ENCODE measurements at places on chromosomes 13 and 19.

DNA sequence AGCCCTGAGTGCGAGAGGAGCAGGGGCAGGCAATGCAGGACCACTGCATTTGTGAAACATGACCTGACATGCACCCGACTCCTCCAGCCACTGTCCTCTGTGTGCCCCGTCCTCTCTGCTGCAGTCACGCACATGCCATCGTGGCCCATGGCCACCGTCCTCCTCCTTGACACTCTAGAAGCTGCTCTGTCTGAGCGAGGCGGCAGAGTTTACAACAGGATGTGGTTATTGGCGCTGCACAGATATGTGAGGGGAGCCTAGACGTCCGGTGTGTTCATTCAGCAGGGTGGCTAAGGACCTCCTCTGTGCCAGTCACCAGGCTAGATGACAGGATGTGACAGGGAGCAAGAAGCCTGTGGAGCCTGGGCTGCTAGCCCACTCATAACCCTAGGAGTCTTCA lies 277.8 kb downstream of the FOXO1 start:
- no peak for DNase-seq

DNA sequence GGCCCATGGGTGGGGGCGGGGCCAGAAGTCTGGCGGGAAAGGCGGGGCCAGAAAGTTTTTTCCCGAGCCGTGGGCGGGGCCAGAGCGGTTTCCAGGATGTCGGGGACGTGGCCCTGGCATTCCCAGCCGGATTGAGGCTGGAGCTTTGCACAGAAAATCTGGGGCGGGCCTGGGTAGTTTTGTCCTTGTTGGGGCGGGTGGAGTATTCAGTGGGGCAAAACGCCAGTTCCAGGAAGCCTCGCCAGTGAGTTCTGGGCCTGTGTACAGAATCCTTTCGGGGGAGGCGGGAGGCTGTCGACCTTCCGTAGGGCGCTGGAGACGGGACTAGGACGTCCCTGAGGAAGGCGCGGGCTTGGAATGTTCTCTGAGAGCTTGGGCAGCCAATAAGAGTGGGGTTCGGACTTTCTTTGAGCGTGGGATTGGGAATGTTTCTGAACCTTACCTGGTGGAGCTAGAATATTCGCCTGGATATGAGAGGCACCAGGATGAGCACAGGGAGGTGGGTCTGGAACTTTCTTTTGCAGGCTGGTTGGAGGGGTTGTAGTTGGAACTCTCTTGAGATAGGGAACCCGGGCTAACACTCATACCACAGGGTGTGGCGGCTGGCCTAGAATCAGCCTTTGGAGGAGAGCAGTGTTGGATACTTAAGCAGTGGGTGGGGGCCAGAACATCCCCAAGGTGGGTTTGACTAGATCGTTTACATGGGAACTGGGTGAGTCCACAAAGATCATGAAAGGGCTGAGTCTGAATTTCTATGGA lies 1.3 kb downstream of the CCDC9 start:
- no peak for DNase-seq

DNA sequence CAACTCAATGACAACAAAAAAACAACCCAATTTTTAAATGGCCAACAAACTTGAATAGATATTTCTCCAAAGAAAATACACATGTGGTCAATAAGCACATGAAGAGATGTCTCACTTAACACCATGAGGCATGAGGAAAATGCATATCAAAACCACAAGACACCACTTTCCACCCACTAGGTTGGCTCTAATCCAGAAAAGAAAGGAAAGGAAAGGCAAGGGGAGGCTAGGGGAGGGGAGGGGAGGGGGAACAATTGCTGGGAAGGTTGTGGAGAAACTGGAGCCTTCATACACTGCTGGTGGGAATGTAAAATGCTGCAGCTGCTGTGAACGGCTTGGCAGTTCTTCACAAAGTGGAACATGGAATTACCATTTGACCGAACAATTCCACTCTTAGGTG lies 854.3 kb downstream of the UQCRFS1 start:
- DNase-seq = no peak

DNA sequence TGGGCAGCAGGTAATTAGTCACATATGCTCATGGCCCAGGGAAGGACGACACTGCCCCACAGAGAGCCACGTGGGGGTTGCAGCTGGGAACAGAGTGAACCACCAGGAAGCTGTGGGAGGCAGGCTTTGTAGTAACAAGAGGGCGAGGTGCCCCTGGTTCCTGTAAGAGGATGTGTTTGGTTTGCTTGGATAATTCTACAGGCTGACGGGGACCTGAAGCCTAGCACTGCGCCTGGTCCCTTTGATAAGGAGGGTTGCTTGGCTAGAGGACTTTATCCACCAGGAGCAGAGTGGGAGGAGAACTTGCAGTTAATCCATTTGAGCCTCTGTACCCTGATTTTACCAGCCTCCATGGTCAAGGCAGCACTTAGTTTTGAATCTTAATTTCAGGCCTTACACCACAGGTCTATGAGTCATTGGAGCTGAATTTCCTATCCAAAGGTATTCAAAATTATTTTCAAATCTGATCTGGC lies 67.4 kb upstream of the CLDN10 start:
- DNase-seq = no peak

- no peak for DNase-seq
These were observed 71.3 kb downstream of the KLF12 start for GRCh38 chr13:74062933-74063332.

GRCh38 chr19:49407482-49408015 lies 15.7 kb downstream of the PTH2 start:
- no peak for DNase-seq

- no peak for DNase-seq
These were observed 1970.8 kb downstream of the OLFM4 start for GRCh38 chr13:54999399-54999907.

GRCh38 chr13:48731001-48731658 lies 77.4 kb downstream of the CYSLTR2 start:
- DNase-seq = no peak

- no peak for DNase-seq
These were observed 588 bp upstream of the DPY19L3 start for GRCh38 chr19:32404933-32405430.

GRCh38 chr13:47433461-47434005 lies 536.7 kb upstream of the HTR2A start:
- no peak for DNase-seq

- no peak for DNase-seq
These were observed 23.2 kb downstream of the C13orf46 start for GRCh38 chr13:113950451-113951245.

- DNase-seq = no peak
These were observed 362.6 kb downstream of the FGF14 start for GRCh38 chr13:102039264-102039663.

GRCh38 chr13:102726430-102726829 lies 31.6 kb upstream of the METTL21C start:
- no peak for DNase-seq

- DNase-seq = no peak
These were observed 8.7 kb downstream of the RPS28 start for GRCh38 chr19:8329996-8330395.

- DNase-seq = no peak
These were observed 184.9 kb downstream of the DACH1 start for GRCh38 chr13:71681901-71682613.

GRCh38 chr19:5045956-5046338 lies 77.0 kb downstream of the KDM4B start:
- no peak for DNase-seq

DNA sequence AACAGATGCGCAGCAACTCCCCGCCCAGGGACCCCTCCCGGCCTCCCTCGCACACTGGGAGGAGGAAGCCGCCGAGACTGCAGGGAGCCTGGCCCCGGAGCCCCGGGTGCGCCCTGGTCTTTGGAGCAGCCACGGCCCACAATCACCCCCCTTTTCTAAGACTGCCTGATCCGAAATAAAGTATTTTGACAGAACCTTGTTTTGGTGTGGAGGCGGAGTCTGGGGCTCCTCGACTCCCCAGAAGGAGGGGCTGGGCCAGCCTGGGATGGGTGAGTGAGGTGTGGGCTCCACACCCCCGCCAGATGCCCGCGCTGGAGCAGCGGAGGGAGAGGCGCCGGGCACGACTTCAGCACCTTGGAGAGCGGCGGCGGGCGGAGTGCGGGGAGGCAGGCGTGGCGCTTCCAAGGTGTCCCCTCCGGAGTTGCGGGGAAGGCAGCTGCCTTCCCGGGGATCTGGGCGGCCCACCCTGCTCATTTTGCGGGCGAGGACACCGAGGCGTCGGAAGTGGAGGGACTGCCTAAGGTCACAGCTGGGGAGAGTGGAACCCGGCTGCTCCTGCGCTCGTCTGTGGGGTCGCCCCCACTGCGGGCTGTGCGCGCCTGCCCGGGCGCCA lies 9.4 kb downstream of the SIRT6 start:
- no peak for DNase-seq
